ENCODE measurements at places on chromosomes 12 and 14.

DNA sequence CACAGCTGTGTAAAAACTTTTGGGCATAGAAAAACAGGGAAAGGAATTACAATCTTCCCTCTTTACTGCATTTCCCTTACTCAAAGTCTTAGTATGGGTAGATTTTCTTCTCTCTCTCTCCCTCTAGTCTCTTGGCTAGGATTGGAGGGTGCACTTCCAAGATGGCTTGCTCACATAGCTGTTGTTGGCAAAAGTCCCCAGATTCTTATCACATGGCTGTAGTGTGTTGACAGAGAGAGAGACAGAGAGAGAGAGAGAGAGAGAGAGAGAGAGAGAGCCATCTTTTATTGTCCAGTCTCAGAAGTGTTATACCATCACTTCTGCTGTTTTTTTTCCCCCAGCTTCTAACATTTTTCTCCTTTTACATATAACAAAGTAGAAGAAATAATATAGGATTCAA, 6.3 kb upstream of the OR4E2 start:
- DNase-seq = no peak

DNA sequence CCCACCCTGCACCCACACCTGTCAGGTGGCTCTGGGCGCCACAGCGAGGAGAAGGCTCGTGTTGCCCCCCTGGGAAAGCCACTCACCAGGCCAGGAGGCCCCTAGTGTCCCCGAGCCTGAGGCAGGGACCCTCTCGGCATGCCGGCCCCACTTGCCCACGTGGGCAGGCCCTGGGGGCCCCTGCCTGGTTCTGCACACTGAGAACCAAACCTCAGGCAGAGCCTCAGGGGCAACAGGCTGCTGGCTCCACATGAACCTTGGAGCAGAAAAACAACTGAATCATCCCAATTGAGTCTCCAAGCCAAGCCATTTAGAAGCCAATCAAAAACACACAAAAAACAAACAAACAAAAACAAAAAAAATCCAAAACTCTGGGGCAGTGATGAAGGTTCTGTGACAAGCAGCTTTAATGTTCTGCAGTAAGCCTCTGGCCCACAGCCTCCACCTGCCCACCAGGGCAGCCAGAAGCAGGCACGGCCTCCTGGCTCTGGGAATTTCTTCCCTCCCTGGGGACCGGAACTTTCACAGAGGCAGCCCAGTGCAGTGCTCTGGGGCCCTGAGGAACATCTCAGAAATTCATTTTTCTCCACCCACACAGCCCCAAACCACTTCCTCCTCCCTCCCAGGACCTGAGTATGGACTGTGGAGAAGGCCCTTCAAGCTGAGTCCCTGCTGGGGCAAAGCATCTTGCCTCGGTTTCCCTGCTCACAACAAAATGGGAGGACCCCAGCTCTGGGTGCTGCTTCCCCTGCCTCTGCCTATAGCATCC, 90.2 kb downstream of the CHGA start:
- DNase-seq = no peak

GRCh38 chr14:61258985-61259384, 22.2 kb downstream of the TMEM30B start:
- no peak for DNase-seq

GRCh38 chr14:72704502-72704901, 189.4 kb downstream of the DPF3 start:
- no peak for DNase-seq

DNA sequence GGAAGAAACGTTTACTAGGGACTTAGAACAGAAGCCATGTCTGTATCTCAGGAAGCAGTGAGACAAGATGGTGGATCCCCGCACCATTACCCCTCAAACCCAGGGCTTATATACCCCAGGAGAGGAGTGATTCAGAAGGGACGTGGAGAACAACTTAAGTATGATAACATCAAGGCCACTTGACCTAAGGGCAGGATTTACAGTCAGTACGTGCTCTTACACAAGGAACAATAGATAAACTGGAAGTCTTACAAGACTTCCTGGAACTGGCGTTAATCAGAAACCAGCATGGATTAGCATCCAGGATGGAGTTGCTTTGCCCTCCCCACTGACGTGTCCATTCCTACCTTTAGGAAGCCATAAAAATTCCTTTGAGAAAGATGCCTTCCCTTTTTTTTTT, 8.6 kb upstream of the ETFBKMT start:
- DNase-seq = no peak

GRCh38 chr14:66041582-66041981, 444.6 kb upstream of the CCDC196 start:
- DNase-seq = no peak

DNA sequence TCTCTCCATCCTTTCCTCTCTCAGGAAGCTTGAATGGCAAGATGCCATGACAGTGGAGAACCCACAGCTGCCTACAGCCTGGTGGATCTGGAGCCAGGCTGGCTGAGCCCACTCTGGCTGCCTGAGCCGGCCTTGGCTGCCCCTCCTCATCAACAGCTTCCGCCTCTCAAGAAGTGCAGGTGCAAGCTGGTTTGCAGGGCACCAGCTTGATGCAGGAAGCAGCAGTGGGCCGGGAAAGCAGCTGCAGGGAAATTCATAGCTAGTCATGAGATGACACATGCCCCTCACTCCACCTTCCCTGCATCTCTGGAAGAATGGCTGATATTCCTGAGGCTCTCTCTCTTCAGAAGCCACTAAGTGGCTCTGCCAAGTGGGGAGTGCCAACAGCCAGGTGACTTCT, 289.1 kb downstream of the RPS29 start:
- DNase-seq = no peak
